ENCODE measurements at places on chromosomes 13 and 19. TPM values are rescaled to one million over a fixed set of nuclear protein-coding genes. Genes with fewer than 3 reads are reported as not detected.

Gene PTH2
- total RNA-seq = not detected

Gene ZNF177
- total RNA-seq = 1.1 TPM

Gene FARSA
- total RNA-seq = 23.2 TPM

GRCh38 chr13:44303681-44304432 lies 69.8 kb upstream of the SERP2 start:
- no peak overlapping the region for H3K27ac ChIP-seq
- no peak overlapping the region for H3K4me3 ChIP-seq
- H3K27me3 ChIP-seq = peaks cover 48% of the 10 kb centered on the region

- H3K27ac ChIP-seq = no peak overlapping the region
- H3K4me3 ChIP-seq = no peak overlapping the region
- H3K36me3 ChIP-seq = peaks cover 7% of the 10 kb centered on the region
- H3K4me1 ChIP-seq = peaks cover 26% of the 10 kb centered on the region
Measured at GRCh38 chr13:95745289-95745688, 68.3 kb downstream of the DNAJC3 start.

DNA sequence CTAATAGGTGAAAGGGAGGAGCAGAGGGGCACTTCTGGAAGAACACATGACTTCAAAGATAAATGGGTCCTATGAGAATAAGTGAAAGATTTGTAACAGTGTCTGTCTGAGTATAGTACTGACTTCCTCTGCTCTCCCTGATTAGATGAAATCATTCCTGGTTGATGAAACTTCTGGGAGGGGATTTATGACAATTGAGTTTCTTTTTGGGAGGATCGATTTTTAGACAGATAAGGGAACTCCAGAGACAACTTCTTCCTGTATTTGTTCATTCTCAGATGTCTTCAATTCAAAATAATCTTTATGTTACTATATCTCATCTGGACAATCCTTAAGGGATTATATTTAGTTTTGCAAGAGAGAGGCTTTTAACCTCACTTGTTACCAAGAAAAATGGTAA lies 20.0 kb downstream of the SETDB2 start:
- H3K4me1 ChIP-seq = peaks cover 2% of the 10 kb centered on the region
- no peaks in the 10 kb centered on the region for H3K27me3 ChIP-seq
- H3K4me3 ChIP-seq = no peak overlapping the region
- peaks cover 7% of the 10 kb centered on the region for H3K36me3 ChIP-seq
- no peak overlapping the region for H3K27ac ChIP-seq

DNA sequence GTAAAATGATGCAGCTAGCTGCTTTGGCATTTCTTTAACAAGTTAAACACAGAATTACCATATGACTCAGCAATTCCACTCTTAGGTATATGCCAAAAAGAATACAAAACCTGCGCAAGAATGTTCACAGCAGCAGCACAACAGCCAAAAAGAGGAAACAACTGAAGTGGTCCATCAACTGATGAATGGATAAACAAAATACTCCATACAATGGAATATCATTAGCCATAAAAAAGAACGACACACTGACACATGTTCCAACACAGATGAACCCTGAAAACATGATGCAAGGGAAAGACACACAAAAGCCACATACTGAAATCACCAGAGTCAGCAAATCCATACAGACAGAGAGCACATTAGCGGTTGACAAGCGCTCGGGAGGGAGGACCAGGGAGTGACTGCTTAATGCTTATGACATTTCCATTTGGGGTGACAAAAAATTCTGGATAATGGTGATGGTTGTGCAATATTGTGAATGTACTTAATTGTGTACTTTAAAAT lies 3.0 kb downstream of the PCID2 start:
- peak overlapping the region; percentile 92 for H3K27ac ChIP-seq
- DNase-seq = no peak
- H3K27me3 ChIP-seq = no peaks in the 10 kb centered on the region
- no peak overlapping the region for H3K4me3 ChIP-seq

DNA sequence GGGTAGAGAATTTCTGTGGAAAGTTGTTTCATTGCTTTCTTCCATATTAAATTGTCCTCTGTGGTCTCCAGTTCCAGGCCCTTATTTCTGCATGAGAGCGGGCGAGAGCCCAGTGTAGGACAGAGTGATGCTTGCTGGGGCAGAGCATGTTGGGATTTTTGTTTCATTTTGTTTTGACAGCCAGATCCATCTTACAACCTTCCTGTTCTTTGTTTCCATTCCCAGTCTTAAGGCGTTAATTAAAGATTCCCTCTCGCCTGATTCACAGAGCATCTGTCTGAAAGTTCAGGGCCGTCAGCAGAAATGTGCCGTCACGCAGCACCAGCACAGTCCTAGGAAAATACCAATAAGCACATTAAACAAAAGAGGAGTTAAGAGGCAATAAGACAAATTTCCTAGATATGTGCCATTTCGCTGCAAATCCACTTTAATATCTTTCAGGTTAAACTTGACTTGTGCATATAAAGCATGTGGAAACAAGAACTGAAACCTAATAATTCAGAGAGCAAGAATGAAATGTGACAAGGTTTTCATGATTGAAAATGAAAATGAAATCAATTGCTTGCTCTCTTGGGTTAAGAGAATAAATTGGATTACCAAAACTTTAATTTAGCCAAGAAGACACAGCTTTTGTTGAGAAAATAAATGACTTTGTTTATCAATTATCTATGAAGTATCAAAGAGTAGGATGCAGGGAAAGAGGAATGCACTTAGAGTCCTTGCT lies 210.7 kb upstream of the SLC10A2 start:
- H3K27me3 ChIP-seq = no peaks in the 10 kb centered on the region
- H3K4me1 ChIP-seq = no peaks in the 10 kb centered on the region
- no peaks in the 10 kb centered on the region for H3K36me3 ChIP-seq
- DNase-seq = no peak
- no peak overlapping the region for H3K4me3 ChIP-seq
- no peak overlapping the region for H3K27ac ChIP-seq
